ENCODE measurements at places on chromosomes 7 and 10.

DNA sequence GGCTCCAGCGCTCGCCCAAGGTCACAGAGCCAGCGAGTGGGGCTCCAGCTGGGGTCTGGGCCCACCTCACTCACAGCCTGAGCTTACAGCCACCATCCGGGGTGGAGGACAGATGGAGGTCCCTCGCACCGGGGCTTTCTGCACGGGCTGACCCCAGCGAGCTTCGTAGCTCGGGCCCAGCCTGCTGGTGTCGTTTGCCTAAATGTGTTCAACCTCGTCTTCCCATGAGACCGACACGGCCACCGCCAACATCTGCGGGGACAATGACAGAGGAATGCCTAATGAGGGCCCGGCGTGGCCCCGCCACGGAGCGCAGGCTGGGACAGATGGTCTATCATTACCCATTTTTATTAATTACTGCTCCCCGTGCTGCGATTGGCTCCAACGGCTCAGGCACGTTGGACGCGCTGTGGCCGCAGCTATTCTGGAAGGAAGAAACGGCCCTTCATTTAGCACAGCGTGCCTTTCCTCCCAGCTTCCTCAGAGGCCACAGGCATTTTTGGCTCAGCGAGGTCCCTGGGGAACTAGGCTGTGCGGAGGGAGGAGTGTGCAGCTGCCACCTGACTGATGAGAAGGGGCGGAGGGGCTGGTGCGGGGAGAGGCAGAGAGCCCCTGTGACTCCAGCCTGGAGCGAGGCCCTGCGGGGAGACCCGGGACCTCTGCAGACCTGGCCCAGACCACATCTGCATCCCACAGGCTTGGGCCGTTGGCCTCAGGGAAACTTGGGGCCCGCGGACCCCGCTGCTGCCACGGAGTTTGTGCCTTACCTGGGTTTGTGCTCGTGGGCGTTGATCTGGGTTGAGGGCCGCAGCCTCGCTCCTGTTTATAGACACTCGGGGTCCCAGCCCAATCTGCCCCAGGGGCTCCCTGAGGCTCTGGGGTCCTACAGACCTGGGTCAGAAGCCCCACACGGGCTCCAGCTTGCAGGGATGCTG lies 22.9 kb upstream of the ELFN1 start:
- peak; percentile 48 for DNase-seq

- no peak for DNase-seq
These were observed 56.2 kb upstream of the NPY start for GRCh38 chr7:24227603-24228359.

DNA sequence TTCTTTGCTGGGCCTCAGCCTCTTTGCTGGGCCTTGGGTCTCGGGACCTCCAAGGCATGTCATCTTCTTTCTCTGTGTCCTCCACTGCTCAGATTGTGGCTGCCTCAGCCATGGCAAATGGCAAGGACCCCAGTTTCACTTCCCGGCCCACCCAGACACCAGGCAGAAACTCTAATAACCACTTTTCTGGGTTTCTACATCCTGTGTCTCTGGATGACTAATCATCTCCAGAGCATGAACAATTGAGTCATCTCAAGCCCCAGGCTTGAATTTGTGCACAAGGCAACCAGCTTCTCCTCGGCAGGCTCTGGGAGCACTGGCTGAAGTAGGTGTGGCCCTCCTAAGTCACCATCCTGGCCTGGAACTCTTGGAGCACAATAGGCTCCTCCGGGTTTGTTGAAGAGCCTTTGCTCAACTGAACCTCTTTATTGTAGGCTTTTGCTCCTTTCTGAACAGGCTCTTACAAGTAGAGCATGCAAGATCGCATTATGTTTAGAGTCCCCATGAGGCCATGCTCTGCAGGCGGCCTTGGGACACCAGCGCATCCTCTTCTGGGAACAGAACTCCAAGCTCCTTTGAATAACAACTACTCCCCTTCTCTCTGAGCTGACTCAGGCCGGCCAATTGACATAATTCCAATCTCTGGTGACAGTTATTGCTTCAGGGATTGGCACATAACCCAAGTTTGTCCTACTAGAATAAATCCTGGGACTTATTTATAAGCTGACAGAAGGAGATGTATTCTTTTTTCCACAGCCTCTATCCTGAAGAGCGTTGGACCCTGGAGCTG lies 218.1 kb downstream of the WDR11 start:
- DNase-seq, result no peak

DNA sequence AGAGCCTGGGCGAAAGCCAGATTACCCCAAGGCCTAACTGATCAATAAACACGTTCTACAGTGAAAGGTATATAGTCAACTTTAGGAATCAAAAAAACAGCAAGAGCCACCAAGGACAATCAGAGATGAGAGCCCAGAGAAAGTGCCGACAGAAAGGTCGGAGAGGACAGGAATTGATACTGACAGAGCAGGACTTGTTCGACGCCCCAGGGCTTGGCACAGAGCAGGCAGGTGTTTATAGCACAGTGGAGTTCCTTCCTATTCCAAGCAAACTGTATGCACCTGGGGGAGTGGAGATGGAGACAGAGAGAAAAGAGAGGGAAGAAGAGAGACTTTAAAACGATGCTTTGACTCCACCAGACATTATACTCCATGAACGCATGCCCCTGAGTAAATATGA lies 39.5 kb downstream of the PPP1R3C start:
- DNase-seq, result no peak

DNA sequence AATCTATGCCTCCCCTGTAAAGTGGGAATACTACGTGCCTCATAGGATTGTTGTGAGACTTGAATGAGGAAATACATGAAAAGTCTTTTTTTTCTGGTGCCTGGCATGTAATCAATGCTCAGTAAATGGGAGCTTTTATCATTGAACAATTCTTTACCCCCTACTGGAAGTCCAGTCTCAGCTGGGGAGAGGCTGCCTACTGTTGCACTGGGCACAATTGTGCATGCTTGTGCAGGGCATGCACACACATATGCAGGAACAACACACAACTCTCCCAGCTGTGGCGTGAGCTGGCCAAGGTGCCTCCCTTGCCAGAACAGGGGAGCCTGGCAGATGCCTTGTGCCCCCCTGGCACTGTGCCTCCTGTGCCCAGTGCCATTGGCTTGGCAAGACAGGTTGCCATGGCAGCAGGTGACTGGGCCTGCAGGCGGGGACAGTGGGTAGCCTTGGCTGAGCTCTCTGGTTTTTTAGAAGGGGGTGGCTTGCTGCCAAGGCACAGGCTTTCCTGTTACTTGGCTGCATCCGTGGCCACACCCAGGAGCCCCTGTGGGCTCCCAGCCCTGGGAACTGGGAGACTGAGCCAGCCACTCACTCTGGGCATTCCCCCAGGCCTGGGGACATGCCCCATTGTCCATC lies 16.1 kb upstream of the PALD1 start:
- DNase-seq, result no peak

DNA sequence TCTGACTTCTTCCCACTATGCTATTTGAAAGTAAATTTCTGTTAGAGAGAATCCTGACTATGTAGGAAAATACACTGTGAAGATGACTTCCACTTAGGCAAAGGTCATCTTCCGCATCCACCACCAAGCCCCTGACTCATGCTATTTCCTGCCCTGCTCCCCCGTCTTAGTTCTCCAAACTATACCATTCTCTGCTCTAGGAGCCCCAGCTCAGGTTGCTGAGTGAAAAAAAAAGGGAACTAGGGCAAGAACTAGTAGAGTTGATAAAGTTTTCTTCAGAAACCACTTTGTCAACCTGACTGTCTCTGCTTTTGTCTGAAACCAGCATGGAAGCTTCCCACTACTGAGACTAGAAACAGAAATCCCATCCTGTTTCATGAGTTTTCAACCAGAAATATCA lies 96.9 kb downstream of the EVX1 start:
- DNase-seq, result no peak

DNA sequence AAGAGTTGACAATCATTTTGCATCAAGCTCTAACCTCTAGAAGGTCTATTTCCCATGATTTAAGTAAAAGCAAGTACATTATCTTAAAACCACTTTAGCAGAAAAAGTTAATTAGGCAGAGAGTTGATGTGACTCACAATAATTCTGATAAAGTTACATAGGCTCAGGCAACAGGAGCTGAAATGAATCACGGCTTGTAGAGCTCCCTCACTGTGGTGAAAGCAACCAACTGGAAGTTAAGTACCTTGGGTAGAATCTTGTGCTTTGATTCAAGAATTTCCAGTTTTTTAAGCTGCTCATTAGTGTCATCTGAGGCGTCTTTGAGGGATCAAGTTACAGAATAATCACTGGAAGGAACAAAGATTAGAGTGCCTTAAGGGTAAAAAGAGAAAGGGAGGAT lies 68.9 kb upstream of the NFE2L3 start:
- no peak for DNase-seq

GRCh38 chr7:2355705-2356008 lies 1.0 kb downstream of the EIF3B start:
- no peak for DNase-seq

GRCh38 chr7:100688326-100688860 lies 5.7 kb downstream of the GIGYF1 start:
- DNase-seq, result no peak

DNA sequence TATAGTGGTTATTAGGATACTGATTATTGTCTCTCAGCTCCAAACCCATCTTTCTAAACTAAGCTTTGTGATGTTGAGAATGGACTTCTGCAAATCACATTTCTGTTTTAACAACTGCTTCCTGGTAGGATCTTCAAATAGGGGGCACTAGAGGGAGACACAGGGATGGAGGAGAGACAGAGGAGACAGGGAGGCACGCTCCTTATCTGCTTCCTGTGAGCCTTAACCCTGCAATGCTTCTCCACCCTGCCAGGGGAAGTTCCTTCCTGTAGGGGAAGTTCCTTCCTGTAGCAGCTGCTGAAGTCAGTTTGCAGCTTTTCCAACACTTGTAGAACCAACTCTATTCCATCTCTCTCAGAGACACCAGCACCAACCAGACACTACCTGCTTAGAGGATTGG lies 847.2 kb downstream of the CCSER2 start:
- DNase-seq, result no peak

- no peak for DNase-seq
These were observed 26.1 kb downstream of the IL15RA start for GRCh38 chr10:5951167-5951711.

DNA sequence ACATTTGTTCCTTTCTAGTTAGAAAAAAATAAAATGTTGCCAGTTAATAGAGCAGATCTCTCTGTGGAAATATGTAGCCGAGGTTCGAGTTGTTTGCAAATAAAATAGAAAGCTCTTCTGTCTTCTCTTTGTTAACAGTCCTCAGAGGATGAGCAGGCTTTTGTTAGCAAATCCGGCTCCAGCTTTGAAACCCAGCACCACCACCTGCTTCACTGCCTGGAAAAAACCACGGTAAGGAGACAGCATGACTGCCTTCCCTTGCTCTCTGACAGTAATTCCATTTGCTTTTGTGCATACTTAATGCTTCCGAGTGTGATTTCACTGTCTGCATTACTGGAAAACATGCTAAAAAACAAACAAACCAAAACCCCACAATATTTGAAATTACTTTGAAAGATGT lies 115.6 kb downstream of the TSPAN12 start:
- peak; percentile 15 for DNase-seq

- DNase-seq, result no peak
These were observed 55.7 kb upstream of the TM9SF3 start for GRCh38 chr10:96642530-96642929.

- DNase-seq, result no peak
These were observed 55.7 kb upstream of the PTER start for GRCh38 chr10:16381083-16381482.

- no peak for DNase-seq
These were observed 132.3 kb downstream of the HECW1 start for GRCh38 chr7:43244784-43245183.

DNA sequence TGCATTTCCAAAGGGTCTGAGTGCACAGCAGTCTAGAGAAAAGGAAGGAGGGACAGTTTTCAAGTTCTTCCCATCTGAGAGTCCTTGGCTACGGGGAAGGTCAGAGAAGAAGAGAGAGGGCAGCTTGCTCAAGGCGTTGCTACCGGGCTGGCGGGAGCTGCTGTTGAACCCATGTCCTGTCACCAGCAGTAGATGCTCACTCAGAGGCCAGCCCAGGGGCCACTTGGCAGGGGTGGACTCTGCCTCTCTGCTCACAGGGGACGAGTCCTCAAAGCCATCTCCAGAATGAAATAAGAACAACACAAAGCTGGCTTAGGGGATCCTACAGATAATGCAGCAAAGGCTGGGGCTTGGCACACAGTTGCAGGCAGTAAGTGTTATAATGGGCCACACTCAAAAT lies 231.5 kb downstream of the TNS3 start:
- no peak for DNase-seq

DNA sequence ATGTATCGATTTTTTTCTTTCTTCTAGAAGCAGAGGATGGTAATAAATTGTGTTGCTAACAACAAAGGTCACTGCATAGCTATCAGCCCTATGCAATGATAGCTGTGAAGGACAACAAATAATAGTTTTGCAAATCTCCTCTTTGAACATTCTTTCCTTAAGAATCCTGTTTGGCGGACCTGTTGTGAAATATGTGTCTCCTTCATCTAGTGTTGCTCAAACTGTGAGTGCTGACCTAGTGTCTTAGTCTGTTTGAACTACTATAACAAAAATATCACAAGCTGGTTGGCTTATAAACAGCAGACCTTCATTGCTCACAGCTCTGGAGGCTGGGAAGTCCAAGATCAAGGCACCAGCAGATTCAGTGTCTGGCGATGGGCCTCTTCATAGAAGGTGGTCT lies 53.7 kb downstream of the CAV1 start:
- DNase-seq, result no peak

DNA sequence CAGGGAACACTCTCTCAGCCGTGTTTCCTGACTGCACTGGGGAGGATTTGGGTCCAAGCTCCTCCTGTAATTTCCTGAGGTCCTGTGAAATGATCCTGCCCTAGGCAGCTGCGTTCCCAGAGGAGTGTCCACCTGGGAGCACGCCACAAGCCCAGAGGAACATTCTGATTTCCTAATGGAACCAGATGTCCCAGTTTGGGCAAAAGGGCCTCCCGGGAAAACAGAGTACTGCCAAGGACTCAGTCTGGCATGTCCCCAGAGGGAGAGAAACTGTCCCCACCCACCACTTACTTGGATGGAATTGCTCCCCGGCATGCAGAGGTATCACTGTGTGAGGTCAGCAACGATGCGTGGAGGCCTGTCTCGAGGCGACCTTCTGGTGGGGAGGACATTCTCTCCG lies 34.5 kb downstream of the ASB13 start:
- DNase-seq, result no peak

DNA sequence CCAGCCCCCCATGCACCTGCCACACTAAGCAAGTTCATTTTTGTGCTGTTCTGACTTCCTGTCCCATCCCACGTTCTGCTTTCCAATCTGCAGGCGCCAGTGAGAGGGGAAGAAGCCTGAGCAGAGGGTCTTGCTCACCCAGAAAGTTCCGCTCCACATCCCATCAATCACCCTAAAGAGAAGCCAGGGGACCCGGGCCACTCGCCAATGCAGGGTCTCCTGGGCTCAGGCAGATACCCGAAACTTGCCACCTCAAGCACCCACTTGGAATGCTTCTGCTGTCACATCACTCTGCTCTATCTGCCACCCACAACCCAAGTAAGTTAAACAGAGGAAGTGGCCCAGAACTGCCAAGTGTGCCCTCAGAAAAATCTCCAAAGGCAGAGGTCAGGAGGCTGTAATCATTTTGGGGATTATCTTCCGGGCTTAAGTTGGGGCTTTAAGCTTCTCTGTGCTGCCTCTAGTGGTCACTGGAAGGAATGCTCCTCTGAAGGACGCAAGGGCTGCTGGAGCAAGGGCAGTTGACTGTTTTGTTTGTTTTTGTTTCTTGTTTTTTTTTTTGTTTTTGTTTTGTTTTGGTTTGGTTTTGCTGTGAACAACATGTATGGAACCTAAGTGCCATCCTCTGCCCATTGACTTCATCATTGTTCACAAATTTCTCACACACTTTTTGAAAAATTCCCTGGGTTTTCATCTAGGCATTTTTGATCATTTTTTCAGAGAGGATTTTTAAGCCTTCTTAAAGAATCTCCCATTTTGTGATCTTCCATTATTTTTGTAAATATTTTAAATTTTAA lies 25.5 kb downstream of the PRR15 start:
- peak; percentile 48 for DNase-seq
